ENCODE measurements at places on chromosomes 5 and 9. TPM values are rescaled to one million over a fixed set of nuclear protein-coding genes. Genes with fewer than 3 reads are reported as not detected.

The B4GALT1 gene
- 64.4 TPM for total RNA-seq

GRCh38 chr5:83085106-83085505 is 7.8 kb downstream of the XRCC4 start:
- DNase-seq: no peak

The PKD2L2 gene
- total RNA-seq: not detected

The DDX31 gene
- total RNA-seq: 32.1 TPM

- DNase-seq: no peak
Observed at GRCh38 chr5:88094403-88094802, 174.2 kb downstream of the TMEM161B start.

The CAPSL gene
- total RNA-seq: not detected

GRCh38 chr5:14108170-14108996 is 34.8 kb upstream of the TRIO start:
- DNase-seq: no peak

The IL5 gene
- 1.5 TPM for total RNA-seq

GRCh38 chr5:155728857-155729683 is 597.9 kb upstream of the SGCD start:
- no peak for DNase-seq

- DNase-seq: no peak
Observed at GRCh38 chr5:40841068-40841805, at the start of gene CARD6. CARD6 (plus strand) TSS chr5:40841367; CDS start chr5:40841383, 16 bp downstream.

The GLDC gene
- total RNA-seq: 1.4 TPM

- no peak for DNase-seq
Observed at GRCh38 chr5:65105301-65105700, 336.6 kb downstream of the CWC27 start.

DNA sequence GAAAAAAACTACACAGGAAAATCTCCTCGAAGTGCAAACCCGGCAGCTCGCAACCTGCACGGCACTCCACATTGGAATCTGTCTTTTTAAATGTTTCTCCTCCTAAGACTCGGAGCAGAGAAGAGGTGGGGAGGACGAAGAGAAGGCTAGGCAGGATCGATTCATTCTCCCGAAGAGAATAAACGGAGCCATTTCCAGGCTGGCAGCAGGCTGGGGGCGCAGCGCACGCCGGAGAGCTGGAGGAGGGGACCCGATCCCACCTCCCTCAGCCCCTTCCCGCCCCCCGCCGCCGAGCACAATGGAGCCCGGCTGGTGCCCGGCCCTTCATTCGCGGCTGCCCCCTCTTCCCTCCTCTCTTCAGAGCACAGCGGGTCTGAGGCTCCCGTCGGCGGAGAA is 628 bp downstream of the HOMER1 start:
- DNase-seq: peak; percentile 1

GRCh38 chr5:42564689-42565356 is 141.6 kb downstream of the GHR start:
- DNase-seq: no peak

All from activated T-helper 1 cell treated with anti-CD3 and anti-CD28 coated beads, Interleukin-12 subunit alpha, Interleukin-12 subunit beta, Interleukin-2, Interleukin-4 antibody, amounts not matched to agents 30 ng/mL and 10 ng/mL and 1 ng/mL, durations not matched to agents 14 hours and 24 hours and 36 hours (primary cell).